NCI-H1092 (cell line): ENCODE measurements at places on chromosomes 4 and X.

- no peak for DNase-seq
These were observed 112.5 kb upstream of the GPC4 start for GRCh38 chrX:133527825-133528224.

DNA sequence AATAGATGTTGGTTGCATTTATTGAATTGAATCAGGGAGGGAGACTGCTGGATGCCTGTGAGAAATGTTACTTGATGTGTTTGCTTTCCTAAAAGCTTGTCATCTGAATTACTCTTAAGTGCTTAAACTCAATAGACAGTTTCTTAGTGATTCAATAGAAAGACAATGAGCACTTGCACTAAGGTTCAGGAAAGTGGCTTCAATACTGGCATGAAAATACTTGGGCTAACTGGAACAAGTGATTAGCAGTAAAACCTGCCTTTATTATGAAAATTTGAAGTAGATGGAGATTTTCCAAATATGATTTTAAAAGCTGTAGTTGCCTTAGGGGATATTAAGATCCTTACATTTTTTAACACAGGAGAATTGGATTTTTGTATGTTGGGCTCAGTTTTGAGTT is 123.3 kb downstream of the RNF150 start:
- DNase-seq, result no peak

DNA sequence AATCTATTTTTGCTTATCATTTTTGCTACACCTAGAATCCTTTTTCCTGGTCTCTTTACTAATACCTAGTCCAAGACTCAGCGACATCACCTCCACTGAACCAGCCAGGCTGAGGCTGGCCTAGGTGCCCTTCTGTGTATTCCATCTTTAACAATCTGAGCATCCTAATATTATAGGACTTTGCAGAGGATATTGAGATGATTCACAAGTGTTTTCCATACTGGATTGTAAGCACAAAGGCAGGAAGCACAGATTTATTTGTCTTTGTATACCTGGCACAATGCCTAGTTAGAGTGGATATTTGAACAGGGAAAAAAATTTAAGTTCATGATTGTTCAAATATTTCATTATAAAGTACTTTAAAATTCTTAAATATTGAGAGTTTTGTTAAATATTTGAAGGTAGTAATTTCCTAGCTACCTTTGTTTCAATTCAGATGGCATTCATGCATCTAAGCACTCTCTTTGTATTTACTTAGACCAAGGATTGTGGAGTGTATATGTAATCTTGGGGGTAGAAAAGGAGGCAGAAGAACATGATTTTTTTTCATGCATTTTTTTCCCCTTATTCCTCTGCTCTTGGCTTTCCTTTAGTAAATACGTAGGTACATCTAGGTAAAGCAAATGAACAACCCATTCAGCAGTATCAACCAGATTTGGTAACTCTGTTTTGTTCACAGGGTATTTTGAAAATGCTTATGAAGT is 18.4 kb downstream of the SMARCA5 start:
- no peak for DNase-seq

DNA sequence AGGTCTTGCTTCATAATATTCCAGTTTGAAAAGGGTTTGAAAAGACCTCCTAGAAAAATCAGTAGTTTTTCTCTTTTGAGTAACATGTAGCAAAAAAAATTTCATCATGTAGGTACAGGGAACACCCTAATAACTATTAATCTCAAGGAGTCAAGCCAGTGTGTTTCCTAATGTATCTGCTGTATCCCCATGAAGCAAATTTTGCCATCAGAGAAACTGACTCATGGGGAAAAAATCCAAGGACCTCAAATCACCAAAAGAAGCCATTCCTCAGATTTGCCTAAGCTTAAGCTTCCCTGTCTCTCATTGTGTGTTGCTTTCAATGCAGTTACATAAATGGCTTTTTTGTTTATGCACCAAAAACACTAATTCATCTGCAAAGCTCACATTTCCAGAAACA is 29.7 kb downstream of the F9 start:
- no peak for DNase-seq

DNA sequence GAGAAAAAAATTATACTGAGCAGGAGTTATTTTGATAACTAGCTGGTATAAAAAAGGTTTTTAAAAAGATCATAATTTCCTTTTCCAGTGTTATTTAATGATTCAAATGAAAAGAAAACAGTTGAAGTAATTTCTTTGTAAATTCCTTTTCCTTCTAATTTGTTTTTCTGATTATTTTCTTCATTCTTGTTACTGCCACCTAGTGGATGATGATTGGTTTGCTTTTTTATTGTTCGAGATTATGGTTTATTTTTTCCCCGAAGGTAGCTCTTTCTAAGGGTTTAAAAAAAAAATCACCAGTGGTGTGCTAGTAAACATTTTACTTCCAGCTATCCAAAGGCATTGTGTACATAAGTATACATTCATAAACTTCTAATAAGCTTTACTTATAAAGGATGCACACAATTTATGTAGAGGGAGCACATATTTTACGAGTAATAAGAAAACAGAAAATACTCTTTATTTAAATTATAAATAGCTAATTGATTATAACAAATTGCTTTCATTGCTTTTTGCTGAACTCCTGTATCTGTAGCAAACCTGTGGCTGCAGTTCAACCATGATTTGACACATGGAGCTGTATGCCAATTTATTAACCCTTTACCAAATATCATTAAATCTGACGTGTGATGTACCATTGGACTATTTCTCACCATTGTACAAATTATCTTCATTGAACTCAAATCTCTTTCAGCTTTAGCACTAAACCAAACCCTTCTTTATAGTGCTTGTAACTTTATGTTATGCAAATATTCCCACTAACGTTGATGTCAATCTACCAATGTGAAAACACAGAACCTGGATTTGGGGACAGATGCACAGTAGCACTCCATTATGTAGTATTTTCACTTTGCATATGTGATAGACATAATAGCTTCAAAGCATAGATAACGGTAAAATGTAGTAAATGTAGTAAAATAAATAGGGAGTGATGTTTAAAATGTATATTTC is 97.8 kb upstream of the ANK2 start:
- no peak for DNase-seq

- no peak for DNase-seq
These were observed 66.9 kb upstream of the C4orf50 start for GRCh38 chr4:6085028-6085690.

DNA sequence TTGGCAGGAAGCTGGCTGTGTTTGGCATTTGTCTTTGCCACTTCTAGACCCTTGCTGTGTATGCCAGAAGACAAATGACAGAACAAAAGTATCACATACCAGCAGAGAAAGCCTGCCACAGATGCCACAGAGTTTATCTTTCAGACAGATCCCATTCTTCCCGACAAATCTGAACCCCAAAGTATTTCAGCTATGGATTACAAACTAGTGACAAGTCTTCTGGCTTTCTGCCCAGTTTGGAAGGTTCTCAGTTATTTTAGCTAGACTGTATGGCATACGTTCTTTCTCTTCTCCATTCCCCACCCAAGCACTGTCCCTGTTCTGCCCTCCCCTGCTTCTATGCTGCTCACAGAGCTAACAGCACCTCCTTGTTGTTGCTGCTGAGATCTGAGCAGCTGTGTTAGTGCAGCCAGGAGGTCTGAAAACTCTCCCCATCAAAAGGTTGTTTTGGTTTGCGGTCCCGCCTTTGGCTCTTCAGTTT is 236.7 kb downstream of the FRAS1 start:
- no peak for DNase-seq

DNA sequence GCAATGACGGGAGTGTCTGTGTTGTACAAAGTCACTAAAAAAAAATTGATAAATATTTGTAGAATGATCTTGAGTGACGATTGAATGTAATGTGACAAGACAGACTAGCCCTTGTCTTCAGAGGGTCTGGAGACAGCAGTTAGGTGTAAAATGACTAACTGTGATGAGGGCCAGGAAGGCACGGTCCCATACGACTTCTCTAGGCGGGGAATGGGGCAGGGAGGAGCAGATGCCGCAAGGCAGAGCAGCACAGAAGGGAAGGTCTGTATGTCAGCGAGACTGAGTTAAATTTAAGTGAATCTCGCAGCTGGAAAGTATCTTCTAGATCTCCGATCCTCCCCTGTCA is 405 bp downstream of the CENPE start:
- DNase-seq, result no peak

DNA sequence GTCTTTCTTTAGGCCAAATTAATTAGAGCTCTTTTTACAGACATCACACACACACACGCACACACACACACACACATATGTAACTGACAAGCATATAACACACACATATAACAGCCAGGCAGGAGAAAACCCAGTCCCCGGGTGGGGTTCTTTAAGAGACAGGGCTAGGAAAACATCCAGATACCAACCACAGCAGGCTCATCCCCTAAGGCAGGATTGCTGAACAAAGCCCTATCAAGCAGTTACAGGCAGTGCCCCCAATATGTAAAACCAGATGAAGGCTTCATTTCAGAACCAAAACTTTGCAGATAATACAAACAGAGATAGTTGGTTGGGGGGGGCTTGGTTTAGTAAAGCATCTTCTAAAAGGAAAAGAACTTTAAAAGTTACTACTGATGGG is 18.0 kb upstream of the FAM47E start:
- DNase-seq, result no peak

- peak; percentile 57 for DNase-seq
These were observed 43.2 kb upstream of the TMSB15B start for GRCh38 chrX:103919270-103919637.
